ENCODE measurements at places on chromosomes 7 and 10.

- DNase-seq, result no peak
Measured at GRCh38 chr10:108662975-108663374, 1260.3 kb downstream of the XPNPEP1 start.

- no peak for DNase-seq
Measured at GRCh38 chr7:73449422-73449821, 15.8 kb downstream of the FZD9 start.

DNA sequence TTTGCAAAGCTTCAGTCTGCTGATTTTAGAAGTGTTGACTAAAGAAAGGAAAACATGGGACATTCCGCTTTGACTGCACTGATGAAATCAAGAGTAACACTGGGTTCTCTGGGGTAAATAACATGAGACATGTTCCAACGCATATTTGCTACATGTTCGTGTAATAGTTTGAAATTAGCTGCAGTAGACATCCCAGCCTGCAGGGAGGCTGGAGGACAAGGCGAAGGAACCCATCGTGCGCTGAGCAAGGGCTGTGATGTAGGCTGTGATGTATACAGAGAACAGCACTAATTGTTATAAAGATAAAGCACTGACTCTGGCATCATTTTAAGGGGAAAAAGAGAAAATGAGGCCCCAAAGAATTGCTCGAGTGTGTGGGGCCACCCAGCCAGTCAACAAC is 40.3 kb downstream of the SFMBT2 start:
- DNase-seq, result no peak

DNA sequence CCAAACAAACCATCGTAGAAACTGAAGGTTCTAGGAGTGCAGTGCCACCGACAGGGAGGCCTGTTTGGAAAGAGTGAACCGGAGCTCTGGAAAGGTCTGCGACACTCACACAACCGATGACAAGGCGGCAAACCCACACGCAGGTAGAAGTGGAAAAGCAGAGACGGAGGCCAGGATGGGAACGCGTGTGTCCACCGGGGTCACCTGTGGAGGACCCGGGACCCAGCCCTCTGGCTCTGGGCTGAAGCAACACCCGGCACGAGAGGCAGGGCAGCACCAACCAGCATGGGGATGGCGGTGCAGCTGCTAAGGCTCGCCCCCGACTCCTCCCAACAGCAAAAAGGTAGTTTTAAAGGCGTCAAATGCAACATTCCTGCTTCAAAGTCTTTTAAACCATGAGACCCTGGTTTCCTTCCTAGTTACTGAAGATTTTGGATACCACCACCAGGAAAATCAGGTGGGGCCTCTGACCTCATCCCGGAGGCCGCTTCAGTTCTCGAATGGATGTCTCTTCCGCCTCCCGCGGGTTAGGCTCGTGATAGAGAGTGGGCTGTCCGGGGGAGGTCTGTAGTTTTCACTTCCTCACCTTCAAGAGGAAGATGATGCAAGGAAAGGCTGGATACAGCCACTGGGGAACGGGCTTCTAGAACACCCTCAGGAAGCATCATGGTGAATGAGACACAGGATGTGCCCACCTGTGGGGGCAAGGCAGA is 115.5 kb downstream of the SMURF1 start:
- no peak for DNase-seq

DNA sequence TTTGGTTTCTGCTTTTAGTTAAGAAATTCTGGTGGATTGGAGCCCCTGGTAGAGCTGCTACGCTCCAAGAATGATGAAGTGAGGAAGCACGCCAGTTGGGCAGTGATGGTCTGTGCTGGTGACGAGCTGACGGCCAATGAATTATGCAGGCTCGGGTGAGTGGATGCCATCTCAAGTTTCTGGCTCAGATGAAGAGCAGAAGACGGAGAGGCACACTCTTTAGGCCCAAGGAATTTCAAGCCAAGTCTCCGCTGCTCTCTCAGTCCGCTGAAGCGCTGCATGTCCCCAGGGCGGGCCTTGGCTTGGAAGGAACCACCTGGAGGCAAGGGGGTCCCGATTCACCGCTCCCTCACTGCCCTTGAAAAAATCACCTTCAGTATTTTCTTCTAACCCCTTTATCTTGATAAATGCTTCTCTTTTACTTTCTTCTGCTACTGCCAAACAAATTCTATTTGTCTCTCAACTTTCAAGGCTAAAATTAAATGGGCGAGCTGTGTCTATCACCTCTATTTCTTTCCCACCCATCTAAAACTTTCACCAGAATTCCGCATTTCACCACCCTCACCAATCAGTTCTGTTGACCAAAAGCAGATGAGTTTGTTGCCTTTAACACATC is 74.2 kb downstream of the ARMC3 start:
- no peak for DNase-seq

DNA sequence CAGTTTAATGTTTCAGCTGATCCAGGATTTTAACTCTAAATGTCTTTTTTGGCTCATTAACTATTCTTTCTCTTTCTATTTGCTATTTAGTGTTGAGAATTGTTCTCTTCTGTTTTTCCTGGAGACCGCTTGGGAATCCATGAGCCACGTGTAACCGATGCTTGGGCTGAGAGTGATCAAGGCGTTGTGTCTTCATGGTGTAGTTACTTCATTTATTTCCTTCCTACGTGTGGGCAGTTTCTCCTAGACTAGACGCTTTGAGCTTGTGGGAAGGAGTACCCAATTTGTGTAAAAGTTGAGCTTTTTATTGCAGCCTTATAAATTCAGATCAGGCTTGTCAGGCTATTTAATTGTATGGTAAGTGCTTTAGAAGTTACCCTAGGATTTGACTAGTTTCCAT is 2.9 kb downstream of the EIF3B start:
- DNase-seq, result no peak
